NCI-H524 treated with DMSO at 0.1 percent for 48 hours (cell line): ENCODE measurements at places on chromosomes 2 and 18.

- DNase-seq: no peak
Measured at GRCh38 chr2:70069049-70069448, 18.2 kb upstream of the PCBP1 start.

DNA sequence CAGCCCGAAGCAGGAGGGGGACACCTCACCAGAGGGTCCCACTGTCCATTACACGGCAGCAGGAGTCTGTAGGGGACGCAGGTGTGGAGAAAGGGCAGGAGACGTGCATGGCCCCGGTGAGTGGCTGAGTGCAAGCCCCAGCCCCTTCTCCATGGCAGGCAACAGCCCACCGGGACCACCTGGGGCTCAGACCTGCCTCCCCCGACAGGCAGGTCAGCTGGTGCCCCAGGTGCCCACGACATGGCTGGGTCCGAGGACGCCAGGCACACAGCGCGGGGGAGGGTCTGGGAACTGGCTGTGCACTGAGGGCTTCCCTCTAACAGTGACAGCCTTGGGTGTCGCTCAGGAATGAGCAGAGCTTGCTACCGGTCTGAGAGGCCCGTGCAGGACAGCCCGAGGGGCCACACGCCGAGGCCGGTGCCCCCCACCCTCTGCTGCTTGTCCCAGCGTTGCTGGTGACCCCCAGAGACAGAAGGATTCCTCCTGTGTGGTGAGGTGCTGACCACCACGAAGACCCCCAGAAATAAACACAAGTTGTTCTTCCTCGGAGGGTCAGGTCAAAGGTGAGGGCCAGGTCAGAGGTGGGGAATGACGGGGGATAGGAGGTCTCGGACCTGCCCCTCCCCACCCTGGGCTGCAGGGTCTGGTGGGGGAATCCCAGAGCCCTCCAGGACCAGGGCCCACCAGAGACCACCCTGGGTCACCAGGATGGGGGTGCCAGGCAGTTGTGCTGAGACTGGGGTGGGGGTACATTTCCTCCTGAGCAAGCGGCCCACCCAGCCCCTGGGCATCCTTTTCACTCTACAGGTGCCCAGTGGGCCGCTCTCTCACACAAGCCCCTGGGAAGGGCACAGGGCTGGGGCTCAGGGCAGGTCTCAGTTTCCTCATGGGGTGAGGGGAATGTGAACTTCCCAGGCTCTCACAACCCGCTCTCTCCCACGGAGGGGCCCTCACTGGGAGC, 50.6 kb downstream of the SLC66A2 start:
- DNase-seq: no peak

DNA sequence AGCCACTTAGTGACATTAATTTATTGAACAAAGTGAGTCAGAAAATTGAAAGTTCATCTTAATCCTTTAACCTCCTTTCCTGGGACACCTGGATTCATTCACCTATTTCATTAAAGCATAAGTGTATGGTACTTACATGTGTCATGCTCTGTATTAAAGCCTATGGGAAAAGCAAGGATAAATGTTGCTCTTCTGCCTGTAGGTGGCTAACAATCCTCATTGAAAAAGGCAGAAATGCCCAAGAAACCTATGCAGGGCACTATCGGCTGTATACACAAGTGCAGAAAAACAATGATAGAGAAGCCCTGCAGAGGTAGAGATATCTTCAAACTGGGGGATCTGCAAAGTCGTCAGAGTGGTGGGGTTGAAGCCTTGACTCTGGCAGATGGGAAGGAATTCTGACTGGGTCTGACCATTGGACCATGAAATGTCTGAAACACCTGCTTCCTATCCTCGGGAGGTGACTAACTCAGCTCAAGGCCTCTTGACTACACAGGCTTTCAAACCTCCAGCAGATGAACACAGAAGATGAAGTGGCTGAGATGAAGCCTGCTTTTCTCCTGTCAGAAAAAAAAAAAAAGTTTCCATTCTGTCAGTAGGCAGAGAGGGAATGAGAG, 83.1 kb downstream of the DCC start:
- DNase-seq: peak; percentile 88

DNA sequence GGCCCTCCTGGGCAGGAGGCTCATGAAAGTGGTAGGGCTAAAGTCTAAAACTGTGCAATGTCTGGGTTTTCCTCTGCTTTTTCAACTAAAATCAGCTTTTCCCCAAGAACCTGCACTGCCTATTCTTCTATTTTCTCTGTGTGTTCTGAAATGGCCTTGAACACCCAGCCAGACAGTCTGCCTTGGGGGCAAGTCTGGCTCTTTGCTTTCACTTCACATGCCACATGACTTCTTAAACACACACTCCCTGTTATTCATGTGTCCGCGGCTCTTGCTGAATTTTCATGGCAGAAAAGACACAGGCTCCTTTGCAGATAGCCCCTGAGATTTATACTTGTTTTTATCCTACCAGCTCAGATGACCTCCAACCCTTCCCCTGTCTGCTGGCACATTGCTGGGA, 10.6 kb upstream of the RPIA start:
- DNase-seq: no peak

- no peak for DNase-seq
Measured at GRCh38 chr2:217806482-217806765, 196.4 kb downstream of the TNS1 start.

DNA sequence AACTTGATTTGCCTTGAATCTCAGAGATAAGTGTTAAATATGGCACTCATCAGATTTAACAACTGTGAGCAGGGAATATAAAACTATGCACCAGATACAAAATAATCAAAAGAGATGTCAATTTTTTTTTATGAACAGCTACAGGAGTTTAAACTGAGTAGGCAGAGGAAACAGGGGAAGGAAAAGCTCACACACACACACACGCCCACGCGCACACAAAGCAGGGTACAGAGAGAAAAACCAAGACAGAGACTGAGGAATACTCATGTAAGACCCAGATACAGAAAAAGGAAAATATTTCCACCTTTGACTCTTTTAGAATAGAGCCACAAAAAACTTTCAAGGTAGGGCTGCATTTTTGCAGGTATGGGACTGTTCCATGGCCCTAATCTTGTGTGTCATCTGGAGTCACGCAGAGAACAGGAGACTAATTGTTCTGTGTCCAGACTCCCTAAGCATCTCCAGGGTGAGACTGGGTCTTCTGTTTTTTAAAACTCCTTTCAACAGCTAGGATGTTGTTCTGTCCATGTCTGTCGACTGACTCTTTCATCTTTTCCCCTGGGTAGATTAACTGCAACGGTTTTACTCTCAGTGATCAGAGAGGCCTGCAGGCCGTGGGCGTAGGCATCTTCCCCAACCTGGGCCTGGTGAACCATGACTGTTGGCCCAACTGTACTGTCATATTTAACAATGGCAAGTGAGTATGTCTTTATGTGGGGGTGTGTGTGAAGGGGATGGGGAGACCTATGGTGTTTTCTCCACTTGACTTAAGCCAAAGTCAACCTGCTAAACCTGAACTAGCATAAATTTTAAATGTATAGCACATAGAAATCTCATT, 23.0 kb downstream of the SMYD1 start:
- DNase-seq: no peak

- peak; percentile 55 for DNase-seq
Measured at GRCh38 chr2:134245340-134245984, 8.4 kb upstream of the MGAT5 start.

- no peak for DNase-seq
Measured at GRCh38 chr2:105397953-105398335, 907 bp downstream of the FHL2 start.

GRCh38 chr2:219615894-219616293, 11.5 kb upstream of the SLC4A3 start:
- DNase-seq: no peak

DNA sequence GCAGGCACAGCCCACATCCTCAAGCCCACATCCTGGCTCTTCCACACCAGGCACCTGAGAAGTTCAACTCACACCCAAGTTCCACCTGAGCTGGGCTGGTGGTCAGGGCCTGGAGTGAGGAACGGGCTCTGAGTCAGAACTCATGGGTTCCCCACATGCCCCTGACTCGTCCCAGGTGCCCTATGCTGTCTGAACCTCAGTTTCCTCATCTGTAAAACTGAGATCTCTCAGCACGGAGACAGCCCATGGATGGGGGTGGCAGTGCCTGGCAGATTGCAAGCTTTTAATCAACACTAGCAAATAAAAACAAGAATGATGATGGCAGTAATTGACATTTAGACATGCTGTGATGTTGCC, 307.8 kb downstream of the NDUFA10 start:
- no peak for DNase-seq

GRCh38 chr2:84137034-84137433, 322.0 kb downstream of the SUCLG1 start:
- no peak for DNase-seq
